Activated CD4-positive, alpha-beta T cell treated with anti-CD3 and anti-CD28 coated beads, Interleukin-2, amount 10 ng/mL, durations not matched to agents 7 days and 5 days (primary cell): ENCODE measurements at places on chromosomes 12 and 14.

- DNase-seq, result peak; percentile 88
Measured at GRCh38 chr12:12562585-12563261, at the start of gene DUSP16. DUSP16 (minus strand) TSS chr12:12562863; CDS start chr12:12521098, 41,765 bp downstream.

DNA sequence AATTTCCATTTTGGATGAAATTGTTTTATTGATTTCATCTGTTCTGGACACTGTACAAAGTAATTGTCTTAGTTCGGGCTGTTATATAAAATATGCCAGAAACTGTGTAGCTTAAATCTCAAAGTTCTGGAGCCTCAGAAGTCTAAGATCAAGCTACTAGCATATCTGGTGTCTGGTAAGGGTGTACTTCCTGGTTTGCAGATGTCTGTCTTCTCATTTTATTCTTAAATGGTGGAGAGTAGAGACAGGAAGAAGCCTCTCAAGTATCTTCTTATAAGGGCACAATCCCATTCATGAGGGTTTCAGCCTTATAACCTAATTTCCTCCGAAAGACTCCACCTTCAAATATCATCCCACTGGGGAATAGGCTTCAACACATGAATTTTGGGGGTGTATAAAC, 51.3 kb downstream of the MON2 start:
- DNase-seq, result no peak

DNA sequence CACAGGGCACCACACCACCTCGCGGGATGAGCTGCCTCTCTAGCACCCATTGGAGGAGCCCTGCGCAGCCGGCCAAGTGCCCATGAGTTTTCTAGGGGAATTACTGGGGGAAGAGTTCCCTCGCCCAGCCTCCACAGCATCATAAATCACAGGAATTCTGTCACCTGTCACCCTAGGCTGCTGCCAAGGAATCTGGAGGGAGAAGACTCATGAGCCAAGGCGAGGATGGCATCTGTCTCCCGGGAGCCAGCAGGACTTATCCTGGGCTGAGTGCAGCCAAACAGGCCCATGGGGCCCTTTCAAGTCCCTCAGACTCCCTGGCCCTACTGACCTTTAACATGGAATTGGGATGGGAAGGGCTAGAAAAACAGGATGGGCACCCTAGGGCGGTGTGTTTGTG, 7.8 kb upstream of the OTUB2 start:
- DNase-seq, result no peak

- no peak for DNase-seq
Measured at GRCh38 chr14:71481021-71481654, 451.1 kb upstream of the RGS6 start.

DNA sequence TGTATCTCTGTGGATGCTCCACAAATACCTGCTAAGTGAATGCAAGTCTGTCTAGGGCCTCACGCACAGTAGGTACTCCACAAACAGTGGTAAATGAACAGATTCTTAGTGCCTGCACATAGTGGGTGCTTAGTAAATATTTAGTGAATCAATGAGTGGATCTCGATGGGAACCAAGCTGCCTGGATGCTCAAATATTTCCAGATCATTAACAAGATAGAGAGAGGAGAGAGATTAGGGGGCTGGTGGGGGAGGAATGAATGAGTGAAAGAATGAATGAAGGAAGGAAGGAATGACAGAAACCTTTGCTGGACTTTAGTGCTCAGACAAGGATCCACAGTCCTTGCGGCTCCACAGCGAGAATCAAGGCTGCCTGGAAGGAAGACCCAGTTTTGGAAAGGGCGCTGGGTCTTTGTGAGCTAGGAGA, 118.2 kb downstream of the SCARB1 start:
- no peak for DNase-seq

GRCh38 chr12:104570174-104570907, 113.6 kb downstream of the CHST11 start:
- no peak for DNase-seq

GRCh38 chr12:46209914-46210872, 58.6 kb downstream of the SLC38A1 start:
- peak; percentile 41 for DNase-seq
